ENCODE measurements at places on chromosomes 2 and 18.

DNA sequence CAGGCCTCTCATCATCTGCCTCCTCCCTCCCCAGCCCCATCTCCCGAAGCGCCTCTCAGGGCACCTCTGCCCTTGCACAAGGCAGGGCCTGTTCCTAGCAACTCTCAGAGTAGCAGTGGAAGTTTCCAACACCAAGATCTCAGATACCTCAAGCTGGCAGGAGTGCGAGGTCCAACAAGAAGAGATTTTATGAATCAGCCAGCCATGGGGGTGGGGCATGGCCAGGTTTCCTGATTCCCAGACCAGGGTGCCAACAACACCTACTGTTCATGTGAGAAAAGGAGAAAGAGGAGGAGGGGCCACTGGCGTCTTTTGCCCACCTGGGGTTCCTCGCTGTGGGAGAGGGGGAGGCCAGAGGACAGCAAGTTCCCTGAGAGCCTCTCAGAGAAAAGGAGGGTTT is 6.6 kb upstream of the STEAP3 start:
- no peaks in the 10 kb centered on the region for H3K36me3 ChIP-seq
- H3K27me3 ChIP-seq = peaks cover 22% of the 10 kb centered on the region
- H3K4me3 ChIP-seq = no peak overlapping the region
- no peak overlapping the region for H3K27ac ChIP-seq
- no peak for DNase-seq

DNA sequence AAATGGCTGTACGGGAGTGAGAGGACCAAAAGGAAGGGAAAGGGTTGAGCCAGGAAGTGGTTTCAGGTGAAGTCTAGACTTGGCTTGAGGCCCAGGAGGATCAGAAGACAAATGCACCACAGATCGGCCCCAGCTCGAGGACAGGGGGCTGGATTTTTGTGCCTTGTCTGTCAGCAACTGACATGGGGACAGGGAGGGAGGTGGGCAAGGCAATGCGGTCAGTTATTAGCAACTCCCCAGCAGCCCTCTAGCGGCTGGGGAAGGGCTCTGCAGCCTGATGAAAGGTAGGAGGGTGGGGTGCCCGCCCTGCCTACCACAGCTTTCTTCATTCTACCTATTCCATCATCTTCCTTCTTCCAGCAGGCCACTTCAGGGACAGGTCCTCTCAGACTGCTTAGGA is 50.0 kb downstream of the CPO start:
- H3K4me1 ChIP-seq = peaks cover 31% of the 10 kb centered on the region
- DNase-seq = peak; percentile 28
- H3K4me3 ChIP-seq = peak overlapping the region; percentile 13
- H3K27ac ChIP-seq = peak overlapping the region; percentile 23
- H3K27me3 ChIP-seq = no peaks in the 10 kb centered on the region

- H3K4me1 ChIP-seq = peaks cover 2% of the 10 kb centered on the region
- no peaks in the 10 kb centered on the region for H3K36me3 ChIP-seq
- H3K27ac ChIP-seq = no peak overlapping the region
- DNase-seq = no peak
- H3K4me3 ChIP-seq = peak overlapping the region; percentile 47
- peaks cover 20% of the 10 kb centered on the region for H3K27me3 ChIP-seq
Observed at GRCh38 chr2:69306393-69306821, 80.6 kb downstream of the GFPT1 start.

GRCh38 chr2:236034974-236035373 is 133.2 kb downstream of the GBX2 start:
- no peak overlapping the region for H3K4me3 ChIP-seq
- H3K27me3 ChIP-seq = no peaks in the 10 kb centered on the region
- no peaks in the 10 kb centered on the region for H3K4me1 ChIP-seq
- no peaks in the 10 kb centered on the region for H3K36me3 ChIP-seq
- H3K27ac ChIP-seq = no peak overlapping the region

- no peaks in the 10 kb centered on the region for H3K36me3 ChIP-seq
- no peak for DNase-seq
- H3K27me3 ChIP-seq = peaks cover 10% of the 10 kb centered on the region
- no peaks in the 10 kb centered on the region for H3K4me1 ChIP-seq
- no peak overlapping the region for H3K4me3 ChIP-seq
Observed at GRCh38 chr2:114609801-114610200, 167.4 kb downstream of the DPP10 start.

GRCh38 chr2:237222601-237223041 is 136.9 kb downstream of the COPS8 start:
- H3K36me3 ChIP-seq = no peaks in the 10 kb centered on the region
- no peak overlapping the region for H3K4me3 ChIP-seq
- H3K27ac ChIP-seq = no peak overlapping the region
- peaks cover 5% of the 10 kb centered on the region for H3K4me1 ChIP-seq
- H3K27me3 ChIP-seq = peaks cover 13% of the 10 kb centered on the region
- no peak for DNase-seq

GRCh38 chr2:26679867-26680266 is 12.7 kb upstream of the KCNK3 start:
- no peaks in the 10 kb centered on the region for H3K4me1 ChIP-seq
- H3K4me3 ChIP-seq = no peak overlapping the region
- no peaks in the 10 kb centered on the region for H3K36me3 ChIP-seq
- peaks cover 10% of the 10 kb centered on the region for H3K27me3 ChIP-seq
- H3K27ac ChIP-seq = no peak overlapping the region
- no peak for DNase-seq

DNA sequence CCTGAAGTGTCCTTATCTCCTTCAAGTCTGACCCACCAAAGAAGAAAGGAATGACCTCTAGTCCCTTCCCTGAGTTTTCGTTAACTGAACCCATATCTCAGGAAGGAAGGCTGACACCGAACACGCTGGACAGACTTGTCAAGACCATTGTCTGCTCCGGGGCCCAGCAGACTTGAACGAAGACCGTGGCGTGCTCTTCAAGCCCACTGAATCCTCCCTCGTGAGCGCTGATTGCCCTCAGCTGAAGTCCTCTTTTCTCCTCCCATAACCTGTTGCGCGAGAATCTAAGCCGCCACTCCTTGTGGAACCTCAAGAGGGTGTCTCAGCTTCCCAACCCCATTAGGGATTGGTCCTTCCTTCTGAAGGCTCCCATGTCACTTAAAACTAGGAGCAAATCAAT is 634 bp upstream of the CNDP1 start:
- peaks cover 2% of the 10 kb centered on the region for H3K27me3 ChIP-seq
- H3K27ac ChIP-seq = no peak overlapping the region
- no peaks in the 10 kb centered on the region for H3K4me1 ChIP-seq
- H3K4me3 ChIP-seq = no peak overlapping the region
- no peaks in the 10 kb centered on the region for H3K36me3 ChIP-seq

DNA sequence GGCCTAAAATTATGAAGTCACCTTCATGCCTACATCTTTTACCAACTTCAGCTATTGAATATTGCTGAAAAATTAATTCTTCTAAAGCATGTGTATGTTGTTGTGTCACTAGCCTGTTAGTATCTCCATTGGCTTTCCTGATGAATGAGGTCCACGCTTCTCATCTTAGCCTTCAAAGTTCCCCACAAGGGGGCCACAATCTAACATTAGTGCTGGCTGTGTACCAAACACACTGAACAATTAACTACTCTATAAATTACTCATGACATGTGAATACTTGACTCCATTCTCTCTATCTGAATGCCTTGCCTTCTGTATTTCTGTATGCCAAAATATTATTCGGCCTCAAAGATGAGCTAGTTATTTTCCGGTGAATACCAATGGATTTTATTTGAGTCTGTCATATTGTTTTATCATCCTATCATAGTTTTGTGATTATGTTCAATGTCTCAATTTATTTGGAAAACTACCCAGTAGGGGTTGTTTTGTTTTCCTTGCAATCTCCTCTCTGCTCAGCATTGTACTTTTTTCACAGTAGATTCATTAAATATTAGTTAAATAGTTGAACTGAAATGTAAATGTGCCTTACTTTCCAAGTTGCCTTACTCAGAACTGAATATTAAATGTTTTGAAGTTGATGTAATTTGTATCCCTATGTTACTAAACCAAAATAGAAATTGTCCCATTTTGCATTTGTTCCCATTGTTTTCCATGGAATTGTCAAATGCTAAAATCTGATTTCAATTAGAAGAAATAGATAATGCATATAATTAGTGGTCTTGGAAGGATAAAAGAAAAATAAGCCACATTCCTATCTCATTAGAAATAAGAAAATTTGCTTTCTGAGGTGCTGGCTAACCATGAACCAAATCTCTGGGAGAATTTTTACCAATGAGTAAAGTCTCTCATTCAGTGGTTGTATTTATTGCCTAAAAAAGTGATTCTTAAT is 208.4 kb upstream of the COL3A1 start:
- H3K27me3 ChIP-seq = no peaks in the 10 kb centered on the region
- no peaks in the 10 kb centered on the region for H3K36me3 ChIP-seq
- H3K4me1 ChIP-seq = no peaks in the 10 kb centered on the region

DNA sequence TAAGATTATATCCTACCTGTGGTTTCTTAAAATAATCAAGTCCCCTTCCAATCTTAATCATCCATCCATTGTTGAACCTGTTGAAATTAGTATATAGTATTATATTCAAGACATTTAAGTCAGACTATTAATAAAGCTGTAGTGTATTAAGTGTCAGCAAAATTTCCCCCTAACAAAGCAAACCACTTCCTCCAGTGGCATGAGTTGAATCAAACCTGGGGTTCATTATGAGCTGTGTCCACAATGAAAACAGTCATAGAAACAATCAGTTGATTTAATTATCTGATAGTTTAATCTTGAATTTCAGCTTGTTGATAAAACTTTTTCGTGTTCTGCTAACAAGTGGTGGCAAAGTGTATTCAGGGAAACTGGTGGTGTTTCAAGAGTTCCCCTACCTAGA is 11.3 kb downstream of the MITD1 start:
- no peak overlapping the region for H3K4me3 ChIP-seq
- DNase-seq = no peak

DNA sequence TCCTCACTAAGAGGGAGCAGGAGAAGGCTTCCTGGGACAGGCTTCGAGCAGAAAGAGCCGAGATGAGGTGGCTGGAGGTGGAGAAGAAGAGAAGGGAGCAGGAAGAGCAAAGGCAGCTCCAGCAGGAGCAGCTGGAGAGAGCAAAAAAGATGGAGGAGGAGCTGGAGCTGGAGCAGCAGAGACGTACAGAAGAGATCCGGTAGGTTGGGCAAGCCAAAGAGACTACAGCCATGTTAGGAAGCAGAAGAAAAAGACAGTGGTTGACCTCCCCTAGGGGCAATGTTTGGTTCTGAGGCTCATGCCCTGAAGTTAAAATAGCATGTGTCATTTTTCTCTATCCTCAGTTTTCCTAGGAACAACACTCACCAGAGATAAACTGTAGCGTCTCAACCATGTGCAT is 45.1 kb downstream of the SUMO1 start:
- H3K36me3 ChIP-seq = no peaks in the 10 kb centered on the region
- DNase-seq = no peak
- no peak overlapping the region for H3K27ac ChIP-seq
- H3K27me3 ChIP-seq = peaks cover 6% of the 10 kb centered on the region
- H3K4me1 ChIP-seq = no peaks in the 10 kb centered on the region
- no peak overlapping the region for H3K4me3 ChIP-seq

- H3K4me3 ChIP-seq = no peak overlapping the region
- peaks cover 44% of the 10 kb centered on the region for H3K27me3 ChIP-seq
- H3K36me3 ChIP-seq = peaks cover 5% of the 10 kb centered on the region
- H3K4me1 ChIP-seq = peaks cover 24% of the 10 kb centered on the region
Observed at GRCh38 chr2:207765547-207765946, 4.2 kb downstream of the FZD5 start.

DNA sequence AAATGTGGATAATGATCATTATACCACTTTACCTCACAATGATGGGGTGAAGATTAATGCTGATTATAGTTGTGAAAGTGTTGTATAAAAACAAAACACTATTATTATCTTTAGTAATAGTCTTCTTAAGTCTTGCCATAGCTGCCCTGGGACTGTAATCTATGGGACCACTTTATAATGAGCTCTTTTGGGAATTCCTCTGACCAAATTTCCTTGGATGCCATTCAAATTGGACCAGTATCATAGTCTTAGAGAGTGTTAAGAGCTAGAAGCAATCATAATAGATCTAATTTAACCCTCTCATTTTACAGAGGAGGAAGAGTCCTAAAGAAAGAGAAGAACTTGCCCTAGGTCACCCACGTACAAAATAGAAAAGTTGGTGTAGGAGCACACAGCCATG is 457.7 kb upstream of the SLC14A2 start:
- peaks cover 6% of the 10 kb centered on the region for H3K27me3 ChIP-seq
- no peaks in the 10 kb centered on the region for H3K4me1 ChIP-seq
- DNase-seq = no peak
- H3K4me3 ChIP-seq = no peak overlapping the region

DNA sequence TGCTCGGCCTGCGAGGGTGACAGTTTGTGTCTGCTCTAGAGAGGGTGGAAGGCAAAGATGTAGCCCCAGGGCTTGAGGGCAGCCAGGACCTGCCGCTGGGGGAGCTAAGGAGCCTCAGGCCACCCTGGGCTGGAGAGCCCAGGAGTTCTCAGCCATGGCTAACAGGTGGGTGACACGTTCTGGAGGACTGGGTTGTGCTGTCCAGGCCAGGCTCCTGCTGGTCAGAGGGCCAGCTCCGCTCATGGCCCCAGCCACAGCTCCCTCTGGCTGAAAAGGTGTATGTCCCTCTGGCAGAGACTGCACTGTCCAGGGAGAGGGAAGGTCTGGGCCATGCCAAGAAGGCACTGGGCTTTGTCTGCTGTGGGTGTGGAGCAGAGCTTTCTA is 19.2 kb downstream of the TMEM185B start:
- H3K4me1 ChIP-seq = no peaks in the 10 kb centered on the region
- no peaks in the 10 kb centered on the region for H3K36me3 ChIP-seq
- no peak overlapping the region for H3K27ac ChIP-seq
- DNase-seq = no peak
- no peaks in the 10 kb centered on the region for H3K27me3 ChIP-seq

DNA sequence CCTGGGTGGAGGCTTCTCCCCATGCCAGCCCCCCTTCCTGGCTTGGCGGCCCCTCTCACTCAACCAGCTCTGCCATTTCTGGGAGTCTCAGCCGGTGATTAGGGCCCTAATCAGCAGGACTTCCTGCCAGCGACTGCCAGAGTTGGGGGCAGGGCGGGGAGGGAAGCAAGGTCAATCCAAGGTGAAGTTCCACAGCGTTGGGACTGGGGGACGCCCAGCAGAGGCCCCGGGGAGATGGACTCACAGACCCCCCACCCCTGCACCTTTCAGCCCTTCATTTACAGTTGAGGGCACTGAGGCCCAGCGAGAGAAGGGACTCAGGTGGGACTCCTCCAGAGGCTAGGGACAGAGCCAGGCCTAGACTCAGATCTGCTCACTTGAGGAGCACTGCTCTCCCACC is 65.3 kb downstream of the TNS1 start:
- H3K27ac ChIP-seq = no peak overlapping the region
- H3K36me3 ChIP-seq = no peaks in the 10 kb centered on the region
- no peak for DNase-seq
- H3K4me3 ChIP-seq = no peak overlapping the region

All from activated naive CD4-positive, alpha-beta T cell treated with anti-CD3 and anti-CD28 coated beads for 36 hours (primary cell).